ENCODE measurements at places on chromosomes 16 and 17.

GRCh38 chr17:45703348-45703747 lies 80.8 kb upstream of the CRHR1 start:
- DNase-seq: no peak

GRCh38 chr17:42782166-42783061 lies 2.0 kb downstream of the WNK4 start:
- no peak for DNase-seq

DNA sequence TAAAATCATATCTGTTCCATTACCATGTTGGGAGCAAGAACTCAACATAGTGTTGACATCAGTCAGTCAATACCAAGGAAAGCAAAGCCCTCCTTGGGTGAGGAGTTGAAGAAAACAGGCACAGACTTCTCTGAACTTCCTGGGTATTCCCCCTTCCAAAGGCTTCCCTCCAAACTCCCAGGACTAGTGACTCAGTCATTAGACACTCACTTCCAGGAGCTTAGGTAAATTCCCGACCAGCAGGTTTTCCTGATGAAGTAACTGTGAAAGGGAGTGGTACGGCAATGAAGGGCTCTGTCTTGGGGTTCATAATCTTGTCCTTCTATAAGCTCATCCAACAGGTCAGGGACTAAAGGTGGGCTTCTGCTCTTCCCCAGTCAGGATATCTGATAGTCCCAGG lies 293.8 kb upstream of the AXIN2 start:
- DNase-seq: no peak

- DNase-seq: no peak
These were observed 86.1 kb downstream of the UTP18 start for GRCh38 chr17:51346218-51346982.

GRCh38 chr16:22813948-22814710 lies at the start of gene HS3ST2:
Gene HS3ST2, plus strand, starts transcription at chr16:22814162. Its CDS starts 449 bp downstream, at chr16:22814611.
- no peak for DNase-seq

DNA sequence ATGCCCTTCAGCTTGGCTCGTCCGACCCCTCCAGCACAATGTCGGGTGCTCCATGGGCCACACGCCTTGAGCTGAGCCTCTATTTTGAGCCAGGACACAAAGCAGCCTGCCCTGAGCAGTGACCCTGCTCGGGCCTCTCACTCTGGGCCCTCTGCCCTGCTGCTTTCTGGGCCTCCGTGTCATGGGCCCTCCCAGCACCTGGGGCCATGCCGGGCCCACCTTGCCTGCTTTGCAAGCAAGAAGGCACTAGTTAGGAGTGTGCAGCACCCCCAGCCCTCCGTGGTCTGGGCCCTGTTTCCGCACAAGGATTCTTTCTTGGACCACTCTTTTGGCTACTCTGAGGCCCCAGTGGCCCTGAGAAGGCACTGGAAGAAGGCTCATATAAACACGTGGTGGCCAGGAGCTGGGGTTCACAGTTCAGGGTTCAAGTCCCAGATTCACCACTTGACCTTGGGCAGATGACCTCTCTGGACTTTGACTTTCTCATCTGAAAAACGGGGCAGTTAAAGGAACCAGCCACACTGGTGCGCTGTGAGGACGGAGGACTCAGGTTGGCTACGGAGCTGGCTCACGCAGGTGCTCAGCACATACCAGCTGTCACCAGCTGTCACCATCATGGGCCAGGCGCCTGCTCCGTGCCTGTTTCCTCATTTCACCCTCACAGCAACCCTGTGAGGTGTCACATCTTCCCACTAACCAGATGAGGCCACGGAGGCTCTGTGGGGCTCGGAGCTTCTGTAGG lies 166.0 kb upstream of the GSE1 start:
- DNase-seq: no peak

DNA sequence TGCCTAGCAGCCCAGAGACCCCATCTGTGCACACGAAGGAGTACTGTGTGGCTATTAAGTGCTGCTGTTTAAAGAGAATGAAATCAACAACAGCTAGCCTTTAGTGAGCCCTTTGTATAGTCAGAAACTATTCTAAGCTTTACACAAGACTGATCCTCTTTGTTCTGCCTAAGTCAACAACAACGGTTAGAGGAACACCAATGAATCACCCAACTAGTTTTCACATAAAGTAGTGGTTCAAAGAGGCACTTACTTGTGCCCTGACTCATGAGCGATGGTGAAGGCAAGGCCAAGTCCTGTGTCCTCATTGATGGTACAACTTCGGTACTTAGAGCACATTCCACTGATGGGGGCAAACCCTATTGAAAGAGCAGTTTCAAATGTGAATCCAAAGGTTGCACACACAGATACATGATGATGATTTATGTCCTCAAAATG lies 75.8 kb downstream of the ADAMTS18 start:
- no peak for DNase-seq

GRCh38 chr17:67198131-67198530 lies 46.9 kb downstream of the HELZ start:
- no peak for DNase-seq

Data from activated CD4-positive, alpha-beta T cell treated with anti-CD3 and anti-CD28 coated beads for 4 hours (primary cell).